ENCODE measurements at places on chromosomes 7 and 10.

GRCh38 chr10:88525371-88526069, 57.6 kb downstream of the RNLS start:
- peaks cover 3% of the 10 kb centered on the region for H3K4me1 ChIP-seq
- no peak for DNase-seq
- H3K4me3 ChIP-seq = no peak overlapping the region
- no peak overlapping the region for H3K27ac ChIP-seq

GRCh38 chr10:88879534-88880281, at the start of gene STAMBPL1:
Gene STAMBPL1 (plus strand): TSS chr10:88880245. CDS start chr10:88901709, 21,464 bp downstream.
- peak within 1 kb of the TSS; percentile 99 for H3K27ac ChIP-seq
- peak within 1 kb of the TSS; percentile 96 for H3K4me3 ChIP-seq
- no peaks in the 10 kb centered on the region for H3K27me3 ChIP-seq

DNA sequence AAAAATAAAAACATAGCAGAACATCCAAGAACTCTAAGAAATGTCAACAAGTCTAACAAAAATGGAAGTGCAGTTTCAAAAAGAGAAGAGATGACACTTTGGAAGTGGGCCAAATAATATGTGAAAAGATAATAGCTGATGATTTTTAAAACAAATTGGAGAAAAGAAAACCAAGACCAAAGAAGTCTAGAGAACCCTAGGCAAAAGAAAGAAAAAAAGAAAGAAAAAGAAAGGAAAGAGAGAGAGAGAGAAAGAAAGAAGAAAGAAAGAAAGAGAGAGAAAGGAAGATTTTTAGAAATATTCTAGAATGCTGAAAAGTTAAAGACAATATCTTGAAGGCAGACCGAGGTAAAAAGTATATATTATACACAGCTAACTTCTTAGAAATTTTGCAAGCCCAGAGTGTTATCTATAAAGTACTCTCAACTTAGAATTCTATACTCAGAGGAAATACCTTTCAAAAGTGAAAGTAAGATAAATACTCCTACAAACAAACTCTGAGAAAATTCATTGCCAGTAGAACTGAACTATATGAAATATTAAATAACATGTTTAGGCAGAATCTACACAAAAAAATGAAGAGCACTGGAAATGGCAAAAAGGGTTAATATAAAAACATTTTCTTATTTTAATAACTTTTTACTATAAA, 138.7 kb upstream of the SMIM30 start:
- H3K27ac ChIP-seq = no peak overlapping the region
- no peaks in the 10 kb centered on the region for H3K4me1 ChIP-seq
- no peaks in the 10 kb centered on the region for H3K36me3 ChIP-seq
- no peaks in the 10 kb centered on the region for H3K27me3 ChIP-seq
- no peak overlapping the region for H3K4me3 ChIP-seq

DNA sequence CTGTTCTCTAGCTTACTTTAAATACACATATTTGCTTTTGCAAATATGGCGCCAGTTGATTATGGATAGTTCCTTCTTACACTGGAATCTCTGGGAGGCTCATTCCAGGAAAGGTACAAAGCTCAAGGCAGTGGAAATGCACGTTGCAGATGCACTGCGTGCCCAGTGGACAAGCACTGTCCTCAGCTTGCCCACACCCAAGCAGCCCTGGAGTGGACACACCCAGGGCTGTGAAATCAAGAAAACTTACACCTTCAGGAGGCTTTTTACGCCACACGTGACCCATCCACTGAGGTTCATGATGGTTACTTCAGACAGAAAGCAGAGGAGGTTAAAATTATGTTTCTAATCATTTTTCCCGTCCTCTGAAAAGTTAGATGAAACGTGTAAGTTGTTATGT, 248.5 kb downstream of the VTI1A start:
- no peaks in the 10 kb centered on the region for H3K27me3 ChIP-seq
- no peak for DNase-seq
- no peak overlapping the region for H3K4me3 ChIP-seq
- H3K4me1 ChIP-seq = no peaks in the 10 kb centered on the region

DNA sequence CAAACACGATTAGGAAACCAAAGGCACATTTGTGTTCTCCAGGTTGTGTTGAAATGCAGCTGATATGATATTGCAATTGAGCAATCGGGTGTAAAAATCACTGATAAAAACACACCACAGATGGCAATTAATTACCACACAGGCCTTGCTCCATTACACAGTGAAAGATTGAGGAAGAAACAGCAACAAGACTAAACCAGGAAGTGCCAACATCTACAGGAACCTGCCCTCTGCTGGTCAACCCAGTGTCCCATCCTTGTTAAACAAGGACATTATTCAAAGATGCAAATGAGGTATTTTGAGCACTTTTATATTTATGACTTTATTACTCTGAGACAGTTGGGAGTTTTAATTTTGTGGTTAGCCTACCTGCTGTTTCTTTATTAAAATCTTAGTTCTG, 765.6 kb upstream of the GHITM start:
- H3K27me3 ChIP-seq = no peaks in the 10 kb centered on the region
- H3K27ac ChIP-seq = no peak overlapping the region
- DNase-seq = no peak
- no peak overlapping the region for H3K4me3 ChIP-seq

GRCh38 chr7:29035044-29035740, 77.1 kb upstream of the TRIL start:
- H3K4me3 ChIP-seq = peak overlapping the region; percentile 25
- DNase-seq = peak; percentile 66
- no peaks in the 10 kb centered on the region for H3K36me3 ChIP-seq
- peak overlapping the region; percentile 78 for H3K27ac ChIP-seq

GRCh38 chr7:114073701-114074100, 154.9 kb upstream of the PPP1R3A start:
- H3K36me3 ChIP-seq = no peaks in the 10 kb centered on the region
- H3K27ac ChIP-seq = no peak overlapping the region
- no peak for DNase-seq
- no peak overlapping the region for H3K4me3 ChIP-seq
- peaks cover 14% of the 10 kb centered on the region for H3K27me3 ChIP-seq

DNA sequence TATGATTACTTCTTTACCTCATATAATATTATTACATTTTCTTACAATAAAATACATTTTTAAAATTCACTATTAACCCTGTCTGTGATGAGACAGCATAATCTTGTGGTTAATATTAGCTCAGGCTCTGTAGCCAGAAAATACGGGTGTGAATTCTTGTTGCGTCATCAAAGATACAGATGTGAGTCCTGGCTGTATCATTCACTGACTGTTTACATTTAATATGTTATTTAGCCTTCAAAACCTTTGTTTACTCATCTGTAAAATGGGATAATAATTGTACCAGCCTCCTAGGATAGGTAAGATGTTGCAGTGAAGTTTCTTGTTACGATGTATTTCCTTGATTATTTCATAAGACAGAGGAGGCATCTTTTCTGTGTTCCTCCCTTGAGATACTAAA, 184.7 kb upstream of the PRPS1L1 start:
- H3K4me1 ChIP-seq = no peaks in the 10 kb centered on the region
- no peaks in the 10 kb centered on the region for H3K36me3 ChIP-seq
- no peak for DNase-seq
- H3K27me3 ChIP-seq = peaks cover 2% of the 10 kb centered on the region
- H3K27ac ChIP-seq = no peak overlapping the region

GRCh38 chr7:31074403-31075085, 22.4 kb downstream of the ADCYAP1R1 start:
- DNase-seq = no peak
- H3K4me3 ChIP-seq = no peak overlapping the region
- H3K36me3 ChIP-seq = no peaks in the 10 kb centered on the region
- no peaks in the 10 kb centered on the region for H3K27me3 ChIP-seq

DNA sequence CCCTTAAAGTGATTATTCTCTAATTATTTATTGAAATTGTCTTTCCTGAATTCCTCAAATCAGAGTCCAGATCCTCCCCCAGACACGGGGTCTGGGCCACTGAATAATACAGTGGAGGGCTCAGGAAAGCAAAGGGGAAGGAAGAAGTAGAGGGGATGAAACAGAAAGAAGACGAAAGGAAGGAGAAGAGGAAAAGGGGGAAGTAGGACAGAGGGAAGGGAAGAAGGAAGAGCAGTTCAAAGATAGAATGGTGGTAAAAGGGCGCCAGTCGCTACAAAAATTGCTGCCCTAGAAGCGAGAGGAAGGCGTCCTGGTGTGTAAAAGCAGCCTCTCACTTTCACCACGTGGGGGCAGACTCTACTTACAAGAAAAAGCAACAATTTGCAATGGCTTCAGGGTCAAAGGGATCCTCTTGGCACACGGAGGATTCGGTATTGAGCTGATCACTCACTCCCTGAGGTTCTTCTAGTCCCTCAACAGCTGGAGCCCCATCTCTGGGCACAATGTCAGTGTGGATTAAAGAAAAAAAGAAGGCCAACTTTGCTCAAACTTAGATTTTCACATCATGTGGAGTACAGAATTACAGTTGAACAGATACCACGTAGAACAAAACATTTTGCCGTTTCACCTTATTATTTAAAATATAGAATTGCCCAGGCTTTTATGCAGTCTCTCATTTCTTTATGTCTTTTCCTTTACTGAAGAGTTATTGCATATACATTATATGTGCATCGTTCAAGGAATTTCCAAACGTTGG, 31.4 kb upstream of the NPVF start:
- peaks cover 16% of the 10 kb centered on the region for H3K4me1 ChIP-seq
- H3K27ac ChIP-seq = no peak overlapping the region
- peak; percentile 88 for DNase-seq
- H3K27me3 ChIP-seq = peaks cover 17% of the 10 kb centered on the region

DNA sequence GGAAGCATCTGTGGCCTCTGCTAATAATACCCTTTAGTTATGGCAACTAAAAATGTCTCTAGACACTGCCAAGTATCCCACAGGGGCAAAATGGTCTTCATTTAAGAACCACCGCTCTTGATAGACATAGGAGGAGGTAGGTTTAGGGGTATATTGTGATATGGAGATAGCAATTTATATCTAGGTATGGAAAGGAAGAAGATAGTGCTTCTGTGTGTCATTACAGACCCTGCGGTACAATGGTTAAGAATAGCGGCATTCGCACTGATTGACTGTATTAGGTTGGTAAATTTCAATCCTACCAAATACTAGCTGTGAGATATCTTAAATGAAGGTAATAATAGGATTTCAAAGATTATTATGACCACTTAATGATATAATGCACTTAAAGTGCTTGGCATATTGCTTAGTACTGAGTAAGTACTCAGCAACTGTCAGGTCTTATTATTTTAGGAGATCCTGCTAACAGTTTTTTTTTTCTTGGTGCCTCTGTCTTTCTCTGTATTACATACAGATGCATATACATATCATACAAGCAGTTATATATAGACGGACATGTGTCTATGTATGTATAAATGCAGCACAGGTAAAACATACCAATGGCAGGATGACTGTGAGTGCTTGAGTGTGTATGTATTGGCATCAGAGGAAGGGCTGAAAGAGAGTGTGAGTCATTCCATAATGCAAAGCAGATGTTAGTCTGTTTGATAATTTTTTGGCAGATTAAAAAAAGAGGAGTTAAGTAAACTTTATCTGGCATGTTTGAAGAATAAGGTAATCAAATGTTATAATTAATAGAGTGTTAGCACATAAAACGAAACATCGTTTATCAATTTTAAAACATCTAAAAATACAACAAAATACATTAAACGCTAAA, 50.0 kb upstream of the ITGB8 start:
- no peaks in the 10 kb centered on the region for H3K36me3 ChIP-seq
- DNase-seq = no peak
- no peak overlapping the region for H3K4me3 ChIP-seq
- no peak overlapping the region for H3K27ac ChIP-seq
- H3K27me3 ChIP-seq = no peaks in the 10 kb centered on the region

DNA sequence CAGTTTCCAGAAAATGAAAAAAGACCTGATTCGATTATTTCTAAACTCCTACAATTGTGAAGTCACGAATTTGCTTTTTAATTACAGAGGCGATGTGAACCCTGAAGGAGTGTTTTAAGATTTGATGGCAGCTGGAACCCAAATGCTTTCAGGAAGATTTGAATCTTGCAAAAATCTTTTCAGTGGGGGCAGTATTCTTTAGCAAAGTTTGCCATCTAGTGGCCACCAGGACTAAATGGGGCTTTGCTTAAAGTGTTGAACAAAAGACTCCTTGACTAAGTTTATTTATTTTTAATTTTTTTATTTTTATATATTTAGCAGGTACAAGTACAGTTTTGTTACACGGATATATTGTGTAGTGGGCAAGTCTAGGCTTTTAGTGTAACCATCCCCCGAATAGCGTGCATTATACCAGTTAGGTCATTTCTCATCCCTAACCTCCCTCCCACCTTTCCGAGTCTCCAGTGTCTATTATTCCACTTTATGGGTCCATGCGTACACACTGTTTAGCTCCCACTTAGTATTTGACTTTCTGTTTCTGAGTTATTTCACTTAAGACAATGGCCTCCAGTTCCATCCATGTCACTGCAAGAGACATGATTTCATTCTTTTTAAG, 98.8 kb downstream of the CACNB2 start:
- no peak for DNase-seq
- H3K36me3 ChIP-seq = no peaks in the 10 kb centered on the region
- no peak overlapping the region for H3K4me3 ChIP-seq

DNA sequence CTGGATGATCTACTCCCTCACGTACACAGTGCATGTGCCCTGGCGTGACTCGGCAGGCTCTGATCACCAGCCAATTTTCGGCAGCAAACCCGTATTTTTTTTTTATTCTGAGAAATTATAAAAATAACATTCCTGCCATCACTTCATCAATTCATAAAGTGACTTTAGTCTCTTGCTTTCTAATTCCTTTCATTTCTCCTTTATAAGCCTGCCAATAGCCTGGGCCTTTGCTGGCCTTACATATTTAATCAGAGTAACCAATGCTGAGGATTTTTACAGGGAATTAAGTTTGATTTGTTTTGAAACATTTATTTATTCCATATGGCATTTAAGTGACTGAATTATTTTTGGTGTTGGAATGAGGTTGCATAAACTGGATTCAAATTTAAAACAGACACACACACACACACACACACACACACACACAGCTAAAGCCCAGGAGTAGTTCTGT, 140.8 kb downstream of the ETV1 start:
- no peaks in the 10 kb centered on the region for H3K36me3 ChIP-seq
- H3K27me3 ChIP-seq = no peaks in the 10 kb centered on the region
- peaks cover 15% of the 10 kb centered on the region for H3K4me1 ChIP-seq
- H3K4me3 ChIP-seq = no peak overlapping the region

- peaks cover 73% of the 10 kb centered on the region for H3K27me3 ChIP-seq
- peaks cover 12% of the 10 kb centered on the region for H3K4me1 ChIP-seq
- no peak for DNase-seq
- no peaks in the 10 kb centered on the region for H3K36me3 ChIP-seq
- H3K27ac ChIP-seq = no peak overlapping the region
These were observed 3.4 kb upstream of the SMARCD3 start for GRCh38 chr7:151251689-151252560.

- H3K4me3 ChIP-seq = no peak overlapping the region
- H3K27ac ChIP-seq = no peak overlapping the region
- H3K27me3 ChIP-seq = no peaks in the 10 kb centered on the region
These were observed 649.1 kb downstream of the INHBA start for GRCh38 chr7:41053820-41054219.

DNA sequence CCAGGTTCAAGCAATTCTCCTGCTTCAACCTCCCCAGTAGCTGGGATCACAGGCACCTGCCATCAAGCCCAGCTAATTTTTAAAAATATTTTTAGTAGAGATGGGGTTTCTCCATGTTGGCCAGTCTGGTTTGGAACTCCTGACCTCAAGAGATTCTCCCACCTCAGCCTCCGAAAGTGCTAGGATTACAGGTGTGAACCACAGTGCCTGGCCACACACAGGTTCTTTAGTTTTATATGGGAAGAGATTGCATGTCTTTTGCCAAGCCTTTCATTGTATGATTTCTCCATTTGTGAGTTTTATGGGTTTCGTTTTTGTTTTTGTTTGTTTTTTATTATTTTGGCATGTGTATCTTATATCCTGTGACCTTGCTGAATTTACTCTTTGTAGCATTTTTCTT, 40.9 kb downstream of the C1GALT1 start:
- no peaks in the 10 kb centered on the region for H3K27me3 ChIP-seq
- H3K27ac ChIP-seq = no peak overlapping the region
- DNase-seq = no peak
- H3K4me3 ChIP-seq = no peak overlapping the region
